CD4-positive, alpha-beta T cell treated with Interleukin-6 at 100 ng/mL for 8 hours (primary cell): ENCODE measurements at places on chromosomes 4 and X.

GRCh38 chr4:139740531-139741041 lies 75.0 kb downstream of the MGST2 start:
- DNase-seq: no peak

DNA sequence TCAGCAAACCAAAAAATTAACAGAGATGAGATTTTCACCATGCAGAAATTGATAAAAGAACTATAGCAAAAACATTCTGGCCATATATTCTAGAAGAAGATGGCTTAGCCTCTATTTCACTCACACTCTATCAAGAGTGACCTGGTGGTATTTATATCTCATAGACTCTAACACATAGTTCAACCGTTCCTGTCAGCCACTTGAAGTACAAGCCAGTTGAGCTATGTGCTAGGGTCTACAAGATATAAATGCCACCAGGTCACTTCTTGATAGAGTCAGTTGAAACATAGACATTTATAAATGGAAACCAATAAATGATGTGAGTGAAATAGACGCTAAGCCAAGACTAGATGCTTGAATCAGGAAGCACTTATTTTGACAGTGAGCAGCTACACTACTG lies 836.7 kb upstream of the EPHA5 start:
- DNase-seq: no peak

GRCh38 chrX:110851780-110852179 lies 56.2 kb upstream of the CHRDL1 start:
- no peak for DNase-seq

DNA sequence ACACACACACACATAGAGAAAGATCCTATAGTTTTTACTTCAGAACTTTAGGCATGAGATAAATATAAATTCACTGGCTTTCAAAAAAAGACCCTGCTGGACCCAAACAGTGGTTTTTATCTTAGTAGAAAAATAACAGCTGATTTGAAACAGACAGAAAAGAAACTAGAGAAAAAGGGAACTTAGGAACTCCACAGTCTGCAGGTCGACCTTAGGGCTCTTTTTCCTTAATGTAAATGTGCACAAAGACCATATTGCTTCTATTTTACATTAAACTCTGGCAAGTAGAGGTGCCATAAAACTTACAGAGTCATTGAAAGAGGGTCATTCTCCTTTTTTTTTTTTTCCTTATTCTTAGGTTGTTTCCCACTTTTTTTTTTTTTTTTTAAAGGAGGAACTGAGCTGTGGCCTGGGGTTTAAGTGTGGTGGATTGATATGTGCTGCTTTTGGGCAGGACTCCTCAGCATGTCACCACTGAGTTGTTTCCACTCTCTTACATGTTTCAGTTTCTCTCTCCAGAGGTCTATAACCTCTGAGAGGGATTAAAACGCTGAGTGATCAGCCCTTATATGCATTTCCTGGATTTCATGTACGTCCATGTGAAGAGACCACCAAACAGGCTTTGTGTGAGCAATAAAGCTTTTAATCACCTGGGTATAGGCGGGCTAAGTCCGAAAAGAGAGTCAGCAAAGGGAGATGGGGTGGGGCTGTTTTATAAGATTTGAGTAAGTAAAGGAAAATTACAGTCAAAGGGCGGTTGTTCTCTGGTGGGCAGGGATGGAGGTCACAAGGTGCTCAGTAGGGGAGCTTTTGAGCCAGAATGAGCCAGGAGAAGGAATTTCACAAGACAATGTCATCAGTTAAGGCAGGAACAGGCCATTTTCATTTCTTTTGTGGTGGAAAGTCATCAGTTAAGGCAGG lies 70.8 kb upstream of the PACRGL start:
- DNase-seq: no peak

- DNase-seq: no peak
Observed at GRCh38 chr4:75101906-75102786, 169.2 kb downstream of the PARM1 start.

DNA sequence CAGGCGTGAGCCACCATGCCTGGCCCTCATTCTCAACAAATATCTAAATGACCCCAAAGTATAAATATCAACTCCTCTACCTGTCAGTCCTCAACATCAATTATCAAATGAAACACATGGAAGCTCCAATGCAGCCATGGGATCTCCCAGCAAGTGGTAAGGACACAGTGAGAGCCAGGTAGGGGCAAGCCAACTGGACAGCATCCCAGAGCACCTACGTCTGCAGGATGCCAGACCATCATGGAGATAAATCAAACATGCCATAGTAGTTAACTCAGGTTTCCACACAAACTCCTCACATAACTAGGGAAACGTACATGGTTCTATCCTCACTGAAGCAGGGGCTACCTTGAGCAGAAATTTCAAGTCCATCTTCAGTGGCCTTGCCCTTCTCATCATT lies 159.9 kb upstream of the MED14 start:
- DNase-seq: no peak

DNA sequence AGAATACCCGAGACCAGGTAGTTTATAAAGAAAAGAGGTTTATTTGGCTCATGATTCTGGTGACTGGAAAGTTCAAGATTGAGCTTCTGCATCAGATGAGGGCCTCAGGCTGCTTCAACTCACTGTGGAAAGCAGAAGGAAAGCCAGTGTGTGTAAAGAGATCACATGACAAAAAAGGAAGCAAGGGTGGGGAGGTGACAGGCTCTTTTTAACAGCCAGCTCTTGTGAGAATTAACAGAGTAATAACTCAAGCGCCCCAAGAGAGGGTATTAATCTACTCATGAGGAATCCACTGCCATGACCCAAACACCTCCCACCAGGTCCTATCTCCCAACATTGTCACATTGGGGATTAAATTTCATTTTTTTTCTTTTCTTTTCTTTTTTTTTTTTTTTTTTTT lies 6.3 kb upstream of the YIPF6 start:
- DNase-seq: no peak

GRCh38 chr4:137754652-137755471 lies 222.6 kb upstream of the PCDH18 start:
- no peak for DNase-seq

DNA sequence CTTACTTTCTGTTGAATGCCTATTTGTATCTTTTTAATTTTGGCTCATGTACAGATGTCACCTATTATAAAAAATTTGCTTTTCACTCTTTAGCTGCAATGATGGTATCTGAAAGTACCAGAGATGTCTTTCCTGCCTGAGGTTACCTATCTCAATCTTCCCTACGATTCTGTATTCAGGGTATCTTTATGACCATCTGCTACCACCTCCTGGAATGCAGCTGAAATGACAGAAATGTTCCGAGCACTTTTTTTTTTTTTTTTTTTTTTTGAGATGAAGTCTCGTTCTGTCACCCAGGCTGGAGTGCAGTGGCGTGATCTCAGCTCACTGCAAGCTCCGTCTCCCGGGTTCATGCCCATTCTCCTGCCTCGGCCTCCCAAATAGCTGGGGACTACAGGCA lies 136.4 kb downstream of the REPS2 start:
- no peak for DNase-seq

DNA sequence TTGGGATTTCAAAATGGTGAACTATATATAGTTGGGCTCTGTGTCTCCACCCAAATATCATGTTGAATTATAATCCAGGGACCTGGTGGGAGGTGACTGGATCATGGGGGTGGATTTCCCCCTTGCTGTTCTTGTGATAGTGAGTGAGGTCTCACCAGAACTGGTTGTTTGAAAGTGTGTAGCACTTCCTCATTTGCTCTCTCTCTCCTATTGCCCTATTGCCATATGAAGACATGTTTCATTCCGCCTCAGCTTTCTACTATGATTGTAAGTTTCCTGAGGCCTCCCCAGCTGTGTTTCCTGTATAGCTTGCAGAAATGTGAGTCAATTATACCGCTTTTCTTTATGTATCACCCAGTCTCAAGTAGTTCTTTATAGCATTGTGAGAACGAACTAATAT lies 545.6 kb downstream of the TRAM1L1 start:
- no peak for DNase-seq

- no peak for DNase-seq
Observed at GRCh38 chr4:115749404-115749803, 636.0 kb upstream of the NDST4 start.
